ENCODE measurements at places on chromosomes 11 and 22. TPM values are rescaled to one million over a fixed set of nuclear protein-coding genes. Genes with fewer than 3 reads are reported as not detected.
A peak's percentile ranks its signal among the peaks of the same experiment; 100 is the strongest.

- no peak for DNase-seq
Measured at GRCh38 chr11:134995741-134996140, 583.7 kb upstream of the B3GAT1 start.

- no peak for DNase-seq
Measured at GRCh38 chr11:134017511-134018430, 51.1 kb upstream of the JAM3 start.

DNA sequence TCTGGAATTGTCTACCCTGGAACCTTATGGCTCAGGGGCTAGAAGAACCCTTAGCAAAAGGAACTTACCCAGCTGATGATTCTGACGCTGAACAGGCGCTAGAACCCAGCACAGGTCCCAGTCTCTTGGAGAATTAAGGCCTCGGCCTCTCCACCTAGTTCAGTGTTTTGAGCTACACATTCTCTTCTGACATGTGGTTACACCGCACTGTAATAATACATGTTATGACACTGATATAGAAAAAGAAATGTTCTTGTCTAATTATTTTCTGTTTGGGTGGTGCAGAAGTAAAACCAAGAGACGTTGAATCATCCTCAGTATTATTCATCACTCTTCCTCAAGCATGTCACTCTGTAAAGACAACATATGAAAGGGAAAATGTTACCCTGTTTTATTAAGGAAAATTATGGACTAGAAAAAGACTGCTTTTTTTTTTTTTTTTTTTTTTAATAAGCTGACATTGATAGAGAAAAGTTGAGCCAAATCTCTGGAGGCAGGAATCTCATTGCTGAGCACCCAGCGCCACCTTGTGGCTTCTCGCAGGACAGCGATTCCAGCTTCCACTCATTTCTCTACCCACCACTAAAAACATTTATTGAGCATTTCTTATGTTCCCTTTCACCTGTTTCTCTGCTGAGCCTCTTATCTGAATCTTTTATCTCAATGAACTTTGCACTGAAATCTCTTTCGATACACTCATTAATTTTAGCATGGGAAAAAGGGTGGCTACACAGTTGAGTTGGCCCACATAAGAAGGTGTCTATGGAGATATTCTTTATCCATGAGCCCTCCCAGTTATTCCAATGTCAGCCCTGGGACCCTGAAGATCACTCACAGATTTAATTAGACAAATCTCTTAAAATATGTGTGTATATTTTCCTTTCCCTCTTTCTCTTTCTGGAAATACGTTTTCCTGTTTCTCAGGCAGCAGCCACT, 12.6 kb upstream of the APLNR start:
- peak; percentile 39 for DNase-seq

DNA sequence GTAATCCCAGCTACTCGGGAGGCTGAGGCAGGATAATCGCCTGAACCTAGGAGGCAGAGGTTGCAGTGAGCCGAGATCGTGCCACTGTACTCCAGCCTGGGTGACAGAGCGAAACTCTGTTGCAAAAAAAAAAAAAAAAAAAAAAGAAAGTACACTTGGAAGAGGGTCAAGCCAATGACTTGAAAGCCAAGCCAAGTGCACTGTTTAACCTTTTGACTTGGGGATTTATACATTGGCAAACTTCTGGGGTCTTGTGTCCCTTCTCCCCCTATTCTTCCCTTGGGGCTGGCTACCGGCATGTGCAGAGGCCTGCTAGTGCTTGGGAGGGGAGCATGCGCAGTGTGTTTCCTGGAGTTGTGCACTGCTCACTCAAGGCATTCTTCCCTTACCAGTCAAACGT, 14.3 kb upstream of the THRSP start:
- DNase-seq = no peak

CBLIF gene
- 0.24 TPM for polyA plus RNA-seq

DNA sequence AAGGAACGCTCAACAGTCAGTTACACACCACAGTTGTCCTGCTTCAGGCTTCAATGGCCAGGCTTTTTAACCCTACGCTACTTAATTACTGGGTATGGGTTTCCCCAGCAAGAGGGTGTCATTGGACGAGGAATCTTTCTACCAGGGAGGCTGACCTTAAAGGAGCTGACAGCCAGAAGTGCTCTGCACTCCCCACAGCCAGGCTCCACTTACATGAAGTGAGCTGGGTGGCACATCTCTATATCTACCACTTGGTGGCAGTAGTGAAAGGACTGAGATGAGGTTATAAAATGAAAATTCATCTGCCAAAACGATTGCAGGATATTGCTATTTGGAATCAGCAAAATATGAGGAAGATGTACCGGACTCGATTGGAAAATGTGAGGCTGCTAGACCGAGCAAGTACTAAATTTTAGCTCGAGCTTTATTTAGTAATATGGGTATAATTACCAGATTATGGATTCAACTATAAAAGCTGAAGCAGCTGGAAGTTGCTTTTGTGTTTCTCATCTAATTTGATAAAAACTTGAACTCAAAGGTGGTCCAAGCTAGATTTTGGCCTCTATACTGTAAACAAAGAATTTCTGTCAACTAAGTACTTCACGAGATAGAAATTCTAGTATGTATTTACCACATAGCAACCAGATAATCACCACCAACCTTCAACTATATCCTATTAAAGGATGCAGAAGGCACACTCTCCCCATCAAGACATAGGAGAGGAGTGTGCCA, 53.9 kb upstream of the CEP126 start:
- peak; percentile 75 for DNase-seq

GRCh38 chr11:25535467-25536272, 796.3 kb upstream of the ANO3 start:
- peak; percentile 17 for DNase-seq

TMEM191B gene
- polyA plus RNA-seq = 0.58 TPM

DNA sequence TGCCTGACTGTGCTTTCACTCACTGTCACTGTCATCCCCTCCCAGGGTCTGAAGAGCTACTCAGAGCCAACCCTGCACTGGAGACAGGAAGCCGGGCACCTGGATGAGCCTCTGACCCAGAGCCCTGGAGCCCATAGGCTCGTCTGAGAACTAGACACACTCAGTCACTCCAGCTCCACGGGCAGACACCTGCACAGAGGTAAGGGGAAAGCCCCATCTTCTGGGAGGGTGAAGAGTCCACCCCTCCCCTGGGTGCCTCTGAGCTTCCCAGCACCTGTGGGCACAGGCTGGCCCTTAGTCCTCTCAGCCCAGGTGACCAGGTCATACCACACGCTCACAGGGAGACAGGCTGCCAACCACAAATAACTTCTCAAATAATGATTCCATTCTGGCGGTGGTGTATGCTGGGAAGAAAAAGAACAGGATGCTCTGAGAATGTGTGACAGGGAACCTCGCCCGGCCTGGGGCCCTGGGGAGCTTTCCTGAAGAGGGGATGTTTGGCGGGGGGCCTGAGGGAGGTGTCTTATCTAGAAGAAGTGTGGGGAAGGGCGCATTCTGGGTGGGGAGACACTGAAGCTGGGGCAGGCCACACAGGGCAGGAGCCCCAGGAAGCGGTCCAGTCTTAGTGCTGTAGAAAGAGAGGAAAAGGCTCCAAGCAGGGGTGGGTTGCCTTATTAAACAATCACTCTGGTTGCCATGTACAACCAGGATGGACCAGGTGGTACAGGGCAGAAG, 5.3 kb downstream of the CCDC157 start:
- no peak for DNase-seq

OR52N2 gene
- polyA plus RNA-seq = not detected

SNX32 gene
- 4.2 TPM for polyA plus RNA-seq

GRCh38 chr11:60915248-60915914, 1.4 kb downstream of the TMEM109 start:
- DNase-seq = peak; percentile 80

LUZP2 gene
- polyA plus RNA-seq = 4.1 TPM

- no peak for DNase-seq
Measured at GRCh38 chr11:35170503-35170902, 31.5 kb downstream of the CD44 start.

- peak; percentile 8 for DNase-seq
Measured at GRCh38 chr11:75733431-75734107, 15.9 kb downstream of the MOGAT2 start.

- no peak for DNase-seq
Measured at GRCh38 chr11:111539426-111540113, 950 bp upstream of the LAYN start.

DNA sequence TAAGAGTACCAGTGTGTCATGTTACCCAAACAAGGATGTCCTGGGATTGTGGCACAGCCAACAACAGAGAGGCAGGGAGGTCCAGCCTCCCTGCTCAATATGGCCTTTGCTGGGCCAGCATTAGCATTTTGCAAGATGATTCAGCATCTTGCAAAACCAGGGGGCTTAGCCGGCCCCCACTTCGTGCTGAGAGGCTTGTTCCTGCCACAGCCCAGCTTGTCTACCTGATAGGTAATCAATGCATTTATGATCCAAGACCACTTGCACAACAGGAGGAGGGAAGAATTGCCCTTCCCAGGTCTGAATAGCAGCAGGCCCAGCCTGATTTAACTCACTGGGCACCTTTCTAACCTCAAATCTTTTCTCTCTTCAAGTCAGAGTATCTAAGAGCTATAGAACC, 189.0 kb upstream of the SYT13 start:
- DNase-seq = no peak

GRCh38 chr11:86208572-86208971, 36.0 kb upstream of the EED start:
- no peak for DNase-seq

OR5B21 gene
- polyA plus RNA-seq = not detected

KCNJ1 gene
- 0.61 TPM for polyA plus RNA-seq

DNA sequence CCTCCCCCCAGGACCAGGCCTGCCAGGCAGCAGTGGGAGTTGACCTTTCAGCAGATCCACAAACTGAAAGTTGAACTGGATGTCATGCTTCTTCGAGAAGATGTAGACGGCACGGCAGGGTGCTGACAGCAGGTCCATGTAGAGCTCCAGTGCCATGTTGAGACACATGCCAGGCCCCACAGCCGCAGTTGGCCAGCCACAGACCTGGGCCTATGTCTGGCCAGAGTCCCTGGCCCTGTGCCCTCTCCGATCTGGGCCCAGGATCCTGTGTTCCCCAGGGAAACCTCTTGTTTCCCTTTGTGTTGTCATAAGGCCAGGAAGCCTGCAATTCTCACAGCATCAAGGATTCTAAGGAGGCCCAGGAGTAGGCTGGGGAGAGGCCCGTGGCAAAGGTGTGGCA, at the start of gene GSTT4:
GSTT4 (minus strand) TSS at position 253 of the 400 bp plus-strand sequence; CDS start at position 156, 97 bp downstream.
- peak; percentile 69 for DNase-seq

GRCh38 chr11:31628111-31628510, 118.5 kb downstream of the ELP4 start:
- no peak for DNase-seq

- DNase-seq = no peak
Measured at GRCh38 chr11:133047771-133048115, 484.6 kb downstream of the OPCML start.

DNA sequence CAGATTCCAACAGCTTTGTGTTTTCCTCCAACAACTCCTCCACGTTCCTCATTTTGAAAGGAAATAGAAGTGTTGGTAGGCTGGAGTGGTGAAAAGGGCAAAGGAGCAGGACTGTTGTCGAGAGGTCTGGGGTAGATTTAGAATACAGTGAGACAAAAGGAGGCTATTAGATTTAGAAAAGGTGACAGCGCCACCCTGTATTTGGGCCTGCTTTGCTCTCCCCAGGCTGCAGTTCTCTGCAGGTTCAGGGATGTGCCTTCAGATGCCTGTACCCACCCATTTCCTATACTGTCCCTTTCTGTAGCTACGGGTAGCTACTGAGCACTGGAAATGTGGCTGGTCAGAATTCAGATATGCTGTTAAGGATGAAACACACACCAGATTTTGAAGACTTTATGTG, 20.8 kb downstream of the MMP13 start:
- no peak for DNase-seq

DNA sequence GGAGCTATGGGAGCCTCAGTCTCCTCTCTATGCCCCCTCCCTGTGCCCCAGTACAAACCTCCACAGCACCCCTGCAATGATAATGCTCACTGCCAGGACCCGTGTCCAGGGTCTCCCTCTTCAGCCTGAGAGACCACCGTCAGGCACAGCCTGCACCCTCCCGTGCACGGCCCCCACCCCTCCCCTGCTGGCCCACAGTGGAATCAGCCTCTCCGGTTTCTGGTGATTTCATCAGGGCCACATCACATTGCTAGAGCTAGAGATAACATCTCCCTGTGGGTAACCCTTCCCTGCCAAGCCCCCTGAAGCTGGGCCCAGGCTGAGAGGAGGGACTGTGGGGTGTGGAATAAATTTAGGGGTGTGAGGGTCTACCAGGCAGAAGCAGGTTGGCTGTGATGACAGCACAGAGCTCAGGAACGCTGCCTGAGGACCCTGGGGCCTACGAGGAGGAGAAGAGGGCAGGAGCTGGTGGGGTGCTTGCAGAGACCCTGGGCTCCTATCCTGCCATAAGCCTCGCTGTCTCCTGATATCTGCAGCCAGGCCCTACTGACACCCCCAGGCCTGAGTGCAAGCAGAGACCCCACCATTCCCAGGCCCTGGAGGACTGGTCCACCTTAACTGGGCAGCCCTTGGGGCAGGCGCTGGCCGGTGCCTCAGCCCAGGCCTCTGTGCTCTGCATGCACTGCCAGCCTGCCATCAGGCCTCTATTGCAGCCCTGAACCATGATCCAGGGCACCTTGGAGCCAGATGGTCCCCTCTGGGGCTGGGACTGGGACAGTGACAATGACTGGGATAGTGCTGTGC, at the start of gene KLHDC7B:
KLHDC7B (plus strand) TSS at position 378 of the 804 bp plus-strand sequence; CDS start at position 723, 345 bp downstream.
- DNase-seq = no peak

UPK3A gene
- polyA plus RNA-seq = 0.19 TPM

IL10RA gene
- 6.5 TPM for polyA plus RNA-seq

SPTBN2 gene
- polyA plus RNA-seq = 8.0 TPM

DNA sequence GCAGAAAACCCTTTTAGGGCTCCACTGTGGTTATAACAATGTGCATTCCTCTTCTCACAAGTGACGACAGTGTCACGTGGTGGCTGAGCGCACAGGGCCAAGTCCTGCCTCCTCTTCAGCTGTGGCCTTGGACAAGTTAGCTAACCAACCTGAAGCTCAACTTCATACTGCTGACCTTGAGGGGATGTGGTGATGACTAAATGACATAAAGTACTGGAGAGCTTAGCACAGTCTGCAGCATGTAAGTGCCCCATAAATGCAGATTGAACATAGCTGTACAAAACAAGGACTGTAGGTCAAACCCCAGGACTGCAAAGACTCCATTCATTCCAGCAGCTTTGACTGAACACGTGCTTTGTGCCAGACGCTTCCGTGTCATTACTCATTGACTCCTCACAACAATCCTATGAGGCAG, 20.1 kb upstream of the MRGPRX2 start:
- peak; percentile 45 for DNase-seq

DNA sequence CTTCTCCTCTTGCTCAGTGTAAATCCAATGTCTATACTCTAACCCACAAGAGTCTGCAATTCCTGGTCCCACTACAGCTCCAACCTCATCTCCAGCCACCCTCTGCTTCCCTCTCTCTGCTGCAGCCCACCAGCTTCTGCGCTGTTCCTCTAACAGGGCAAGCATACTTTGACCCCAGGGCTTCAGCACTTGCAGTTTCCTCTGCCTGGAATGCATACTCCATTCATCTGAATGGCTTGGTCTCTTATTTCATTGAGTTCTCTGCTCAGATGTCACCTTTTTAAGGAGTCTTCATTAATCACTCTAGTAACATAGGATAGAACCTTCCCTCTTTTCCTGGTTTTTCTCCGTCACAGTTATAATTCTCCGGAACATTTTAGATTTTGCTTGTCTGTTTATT, 141.6 kb downstream of the BUD13 start:
- no peak for DNase-seq

GAL gene
- not detected for polyA plus RNA-seq

ROBO4 gene
- 56.1 TPM for polyA plus RNA-seq

- no peak for DNase-seq
Measured at GRCh38 chr11:127381247-127381646, 380.7 kb upstream of the KIRREL3 start.

GDPD4 gene
- polyA plus RNA-seq = 0.52 TPM
